ENCODE measurements at places on chromosomes 1 and 21.

DNA sequence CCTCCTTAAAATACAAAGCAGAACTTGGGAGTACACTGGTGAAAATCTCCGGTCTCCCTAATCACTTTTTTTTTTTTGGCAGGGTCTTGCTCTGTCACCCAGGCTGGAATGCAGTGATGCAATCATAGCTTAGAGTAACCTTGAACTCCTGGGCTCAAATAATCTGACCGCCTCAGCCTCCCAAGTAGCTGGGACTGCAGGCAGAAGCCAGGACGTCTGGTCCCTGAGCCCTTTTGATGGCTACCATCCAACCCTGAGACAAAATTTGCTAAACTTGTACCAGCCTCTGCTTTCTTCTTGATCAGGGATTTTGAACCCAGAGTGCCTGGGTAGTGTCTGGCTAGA lies 4.1 kb downstream of the L1TD1 start:
- DNase-seq: no peak

- no peak for DNase-seq
Measured at GRCh38 chr1:5099558-5099957, 445.1 kb downstream of the AJAP1 start.

DNA sequence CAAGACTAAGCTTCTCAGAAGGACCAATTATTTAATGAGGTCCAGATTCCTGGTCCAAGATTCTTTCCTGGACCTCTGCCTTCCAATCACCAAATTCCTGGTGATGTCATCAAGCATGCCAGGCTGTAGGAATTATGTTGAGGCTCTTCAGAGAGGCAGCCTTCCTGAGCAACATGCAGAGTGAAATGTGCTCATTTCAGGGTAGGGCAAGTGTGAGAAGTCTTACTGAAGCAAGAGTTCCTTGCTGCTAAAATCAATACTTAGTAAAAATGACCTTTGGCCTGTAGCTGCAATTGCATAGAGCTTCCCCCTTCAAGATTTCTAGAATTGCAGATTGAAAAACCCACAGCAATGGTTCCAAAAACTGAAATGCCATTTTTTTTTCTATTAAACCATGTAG lies 31.7 kb upstream of the BCAR3 start:
- DNase-seq: no peak

DNA sequence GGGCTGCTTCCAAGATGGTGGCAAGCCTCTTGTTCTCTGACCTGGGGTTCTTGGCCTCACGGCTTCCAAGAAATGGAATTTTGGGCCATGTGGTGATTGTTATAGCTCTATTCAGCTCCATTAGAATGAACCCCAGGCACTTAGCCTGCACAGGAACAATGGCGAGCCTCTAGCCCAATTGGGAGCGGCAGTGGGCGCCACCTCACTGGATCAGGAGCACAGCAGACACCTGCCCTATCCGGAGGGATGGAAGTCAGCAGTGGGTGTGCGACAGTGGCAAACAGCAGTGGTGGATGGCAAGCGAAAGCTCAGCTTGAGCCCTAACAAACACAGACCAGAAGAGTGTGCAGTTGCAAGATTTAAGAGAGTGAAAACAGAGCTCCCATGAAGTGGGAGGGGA lies 230.9 kb downstream of the GPR52 start:
- DNase-seq: no peak

DNA sequence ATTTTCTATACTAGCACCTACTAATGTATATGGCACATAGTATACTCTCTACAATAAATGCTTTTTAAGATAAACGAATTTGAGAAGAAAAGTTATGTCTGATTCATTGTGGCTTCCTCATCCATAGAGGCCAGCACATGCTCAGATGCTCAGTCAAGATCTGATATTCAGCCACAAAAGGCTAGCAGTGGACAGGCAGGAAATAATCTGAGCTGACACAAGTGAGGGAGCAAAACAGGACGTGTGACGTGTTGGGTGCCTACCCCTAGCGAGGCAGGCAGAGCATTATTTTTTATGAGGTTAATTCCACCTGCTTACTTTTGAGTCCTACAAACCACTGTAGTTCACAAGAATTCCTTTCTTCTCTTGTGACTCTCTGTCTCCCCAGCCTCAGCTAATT lies 550.9 kb downstream of the SMYD3 start:
- DNase-seq: peak; percentile 28

DNA sequence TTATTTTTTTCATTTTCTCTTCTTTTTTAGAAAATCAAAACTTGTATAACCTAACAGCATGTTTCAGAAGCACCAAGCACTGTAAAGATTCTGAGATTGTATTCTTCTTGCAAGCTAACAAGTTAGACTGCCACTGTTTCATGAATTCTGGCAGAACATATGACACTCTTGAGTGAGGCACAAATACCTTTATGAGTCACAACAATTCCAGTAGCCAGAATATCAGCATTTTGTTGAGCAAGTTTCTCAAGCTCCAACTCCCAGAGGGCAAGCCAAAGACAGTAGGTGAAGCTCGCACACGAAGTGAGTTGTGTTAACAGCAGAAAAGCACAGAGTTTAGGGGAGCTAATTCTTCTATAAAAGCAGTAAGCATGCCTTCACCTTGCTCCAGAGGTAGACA lies 268.8 kb upstream of the NCAM2 start:
- no peak for DNase-seq

GRCh38 chr1:67682659-67683197 lies 2.3 kb upstream of the GADD45A start:
- DNase-seq: no peak

DNA sequence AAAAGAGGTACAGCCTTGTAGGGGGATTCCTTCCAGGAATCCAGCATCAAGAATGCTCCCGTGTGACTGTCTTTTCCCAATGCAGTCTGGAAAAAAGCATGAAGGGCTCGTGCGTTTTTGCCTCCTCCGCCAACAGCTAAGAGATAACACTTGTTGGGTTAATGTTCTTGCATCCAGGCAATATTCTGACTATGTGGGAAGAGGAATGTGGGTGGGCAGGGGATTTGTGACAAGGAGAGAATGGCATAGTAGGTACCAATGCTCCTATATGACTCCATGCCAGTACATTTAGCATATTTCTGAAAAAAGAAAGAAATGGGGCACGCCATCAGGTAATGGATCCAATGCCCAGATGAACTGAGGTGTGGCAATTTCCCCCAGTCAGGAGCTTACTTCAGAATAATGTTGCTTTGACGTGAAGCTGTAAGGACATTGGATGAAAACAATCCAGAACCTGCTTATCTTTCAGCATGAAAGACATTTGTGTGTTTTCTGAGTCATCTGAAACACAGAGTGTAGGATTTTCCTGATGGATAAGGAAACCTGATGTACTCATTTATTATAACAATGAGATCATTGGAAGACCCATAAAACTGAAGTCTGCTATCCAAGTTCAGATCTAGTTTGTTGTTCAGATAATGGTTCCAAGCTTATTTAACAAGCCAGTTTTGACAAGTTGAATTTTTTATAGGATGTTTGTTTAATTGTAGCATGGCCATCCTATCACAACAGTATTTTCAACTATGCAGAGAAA lies 105.5 kb downstream of the LYPLAL1 start:
- DNase-seq: no peak

- no peak for DNase-seq
Measured at GRCh38 chr1:183404476-183404875, 13.7 kb downstream of the NMNAT2 start.

- no peak for DNase-seq
Measured at GRCh38 chr1:64843675-64844074, 98.8 kb downstream of the RAVER2 start.

- DNase-seq: no peak
Measured at GRCh38 chr1:212498283-212499040, 65.7 kb downstream of the NENF start.

DNA sequence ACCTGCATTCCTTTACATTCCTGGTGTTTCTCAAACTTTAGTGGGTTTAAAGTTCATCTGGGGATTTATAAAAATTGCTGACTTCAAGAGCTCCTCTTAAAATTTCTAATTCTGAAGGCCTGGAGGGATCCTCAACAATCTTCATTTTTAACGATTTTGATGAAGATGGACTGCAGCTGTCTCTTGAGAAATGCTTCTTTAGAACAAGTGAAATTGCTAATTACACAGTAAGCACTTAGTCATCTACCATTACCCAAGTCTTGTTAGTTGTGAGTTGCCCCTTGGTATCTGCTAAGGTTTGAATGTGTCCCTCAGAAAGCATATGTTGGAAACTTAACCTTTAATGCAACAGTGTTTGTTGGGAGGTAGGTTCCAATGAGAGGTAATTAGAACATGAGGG lies 163.7 kb downstream of the LTN1 start:
- DNase-seq: no peak

GRCh38 chr1:234234199-234234598 lies 139.1 kb upstream of the COA6 start:
- no peak for DNase-seq

- no peak for DNase-seq
Measured at GRCh38 chr1:160620942-160621632, 25.8 kb downstream of the SLAMF1 start.

- no peak for DNase-seq
Measured at GRCh38 chr1:177786176-177786745, 183.6 kb downstream of the SEC16B start.

- DNase-seq: no peak
Measured at GRCh38 chr1:37177230-37177864, 143.0 kb upstream of the GRIK3 start.

GRCh38 chr1:7896994-7897393 lies 43.6 kb downstream of the TNFRSF9 start:
- no peak for DNase-seq

- no peak for DNase-seq
Measured at GRCh38 chr1:57947471-57947870, 523.6 kb upstream of the DAB1 start.

GRCh38 chr1:184943998-184944397 lies 30.3 kb downstream of the NIBAN1 start:
- DNase-seq: no peak

- DNase-seq: no peak
Measured at GRCh38 chr1:110308247-110308646, 30.9 kb upstream of the RBM15 start.

- DNase-seq: no peak
Measured at GRCh38 chr1:1703796-1704195, 11.2 kb upstream of the SLC35E2B start.

DNA sequence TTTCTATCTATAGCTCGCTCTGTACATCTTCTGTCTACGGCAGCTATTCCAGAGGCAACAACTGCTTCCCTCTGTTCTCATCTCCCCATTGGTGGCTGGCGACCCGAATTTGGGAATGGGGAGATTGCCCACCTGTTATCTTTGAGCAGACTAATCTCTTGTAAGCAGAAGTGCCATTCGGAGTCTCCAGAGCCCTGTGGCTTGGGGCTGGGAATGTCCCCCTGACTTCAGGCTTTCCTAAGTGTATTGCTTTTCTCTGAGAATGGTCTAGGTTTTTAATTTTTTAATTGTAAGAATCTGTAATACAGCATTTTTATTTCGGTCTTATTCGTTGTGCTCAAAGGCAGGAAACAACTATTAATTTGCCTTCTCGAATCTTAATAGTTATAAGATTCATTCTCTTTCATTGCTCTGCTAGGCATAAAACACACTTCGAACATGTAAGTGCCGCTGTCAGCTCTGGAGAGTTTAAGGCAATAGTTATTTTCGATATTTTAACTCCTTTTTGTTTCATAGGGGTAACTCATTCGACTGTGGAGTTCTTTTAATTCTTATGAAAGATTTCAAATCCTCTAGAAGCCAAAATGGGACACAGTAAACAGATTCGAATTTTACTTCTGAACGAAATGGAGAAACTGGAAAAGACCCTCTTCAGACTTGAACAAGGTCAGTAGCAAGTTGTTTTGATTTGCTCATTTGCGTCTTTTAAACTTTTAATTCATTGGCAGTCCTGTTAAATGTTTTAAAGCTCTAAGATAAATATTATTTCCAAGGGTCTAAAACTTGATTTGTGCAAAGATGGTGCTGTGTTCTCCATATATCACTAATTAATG lies 514 bp downstream of the AGL start:
- DNase-seq: no peak

DNA sequence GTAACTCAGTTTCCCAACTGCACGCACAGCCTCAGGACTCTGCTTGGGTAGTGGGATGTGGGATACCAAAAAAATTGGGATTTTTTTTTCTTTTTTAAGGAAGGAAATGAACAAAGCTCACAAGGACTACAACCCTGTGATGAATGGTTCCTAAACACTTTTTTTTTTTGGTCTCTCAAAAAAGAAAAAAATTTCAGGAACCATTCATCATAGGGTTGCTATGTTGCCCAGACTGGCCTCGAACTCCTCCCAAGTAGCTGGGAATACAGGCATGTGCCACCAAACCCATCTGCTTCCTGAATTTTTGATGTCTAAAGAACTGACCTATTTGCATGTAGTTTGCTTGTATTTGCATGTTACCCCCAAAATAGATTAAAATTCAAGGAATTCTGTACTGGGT lies 6.8 kb downstream of the MINDY1 start:
- no peak for DNase-seq

GRCh38 chr1:243391355-243391754 lies 135.5 kb downstream of the SDCCAG8 start:
- DNase-seq: no peak

DNA sequence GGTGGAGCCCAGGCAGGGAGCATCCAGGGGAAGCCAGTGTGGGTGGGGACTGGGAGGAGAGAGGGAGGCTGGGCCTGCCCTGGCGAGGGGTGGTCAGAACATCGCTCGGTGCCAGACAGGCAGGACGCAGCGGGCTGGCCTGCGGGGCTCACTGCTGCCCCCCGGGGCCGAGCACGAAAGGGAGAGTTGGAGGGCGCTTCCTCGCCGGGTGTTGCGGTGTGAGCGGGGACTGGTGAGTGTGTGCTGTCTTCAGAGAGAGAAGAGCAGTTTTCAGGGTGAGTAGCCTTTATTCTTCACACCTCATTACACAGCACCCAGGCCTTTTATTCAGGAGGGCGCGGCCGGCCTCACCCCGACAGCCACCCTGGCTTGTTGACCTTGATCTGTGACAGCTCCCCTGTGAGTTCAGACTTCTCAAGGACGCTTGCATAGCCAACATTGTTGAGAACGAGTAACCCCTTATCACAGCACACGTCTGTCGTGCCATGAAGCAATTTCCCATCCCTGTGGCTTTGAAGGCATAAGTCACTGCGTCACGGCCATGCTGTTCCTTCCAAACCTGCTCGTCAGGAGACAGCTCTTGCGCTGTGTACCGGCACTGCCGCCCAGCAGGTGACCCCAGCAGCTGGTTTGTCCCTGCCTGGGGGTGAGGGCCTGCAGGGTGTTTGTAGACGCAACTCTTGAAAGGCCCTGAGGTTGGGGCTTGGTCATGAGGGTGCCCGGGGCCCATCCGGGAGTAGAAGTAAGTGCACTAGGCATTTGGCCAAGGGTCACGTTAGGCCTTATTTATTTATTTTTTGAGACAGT lies 54.6 kb downstream of the PRKCZ start:
- no peak for DNase-seq

DNA sequence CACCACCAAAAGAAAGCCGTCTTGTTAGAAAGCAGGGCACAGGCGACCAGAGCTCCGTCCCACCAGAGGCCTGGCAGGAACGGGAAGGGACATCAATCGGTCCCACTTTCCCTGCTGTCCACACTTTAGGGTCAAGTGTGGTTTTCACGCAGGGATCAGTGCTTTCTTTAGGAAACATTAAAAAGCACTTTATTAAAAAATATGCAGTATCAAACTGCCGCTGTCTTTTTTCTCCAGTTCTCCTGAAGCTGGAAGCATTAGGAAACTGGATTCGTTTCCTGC lies 437 bp downstream of the IFNLR1 start:
- no peak for DNase-seq

All from activated CD4-positive, alpha-beta T cell treated with anti-CD3 and anti-CD28 coated beads for 4 hours (primary cell).